ENCODE measurements at places on chromosomes 5 and 9.
A peak's percentile ranks its signal among the peaks of the same experiment; 100 is the strongest.

DNA sequence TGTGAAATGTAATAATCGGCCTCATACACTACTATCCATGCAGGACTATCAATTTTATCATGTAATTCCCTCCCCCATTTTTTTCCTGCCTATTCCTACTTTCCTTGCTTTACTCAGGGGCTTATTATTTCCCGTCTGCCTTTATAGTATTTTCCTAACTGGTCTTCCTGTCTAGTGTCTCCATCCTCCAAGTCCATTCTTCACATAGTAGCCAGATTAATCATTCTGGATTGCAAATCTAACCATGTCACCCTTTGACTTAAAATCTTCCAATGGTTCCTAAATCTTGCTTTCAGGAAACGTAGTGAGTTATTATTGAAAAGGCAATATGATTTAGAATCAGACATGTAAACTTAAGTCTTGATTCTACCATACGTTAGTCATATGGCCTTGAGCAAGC, 307.4 kb upstream of the HAPLN1 start:
- DNase-seq, result no peak

DNA sequence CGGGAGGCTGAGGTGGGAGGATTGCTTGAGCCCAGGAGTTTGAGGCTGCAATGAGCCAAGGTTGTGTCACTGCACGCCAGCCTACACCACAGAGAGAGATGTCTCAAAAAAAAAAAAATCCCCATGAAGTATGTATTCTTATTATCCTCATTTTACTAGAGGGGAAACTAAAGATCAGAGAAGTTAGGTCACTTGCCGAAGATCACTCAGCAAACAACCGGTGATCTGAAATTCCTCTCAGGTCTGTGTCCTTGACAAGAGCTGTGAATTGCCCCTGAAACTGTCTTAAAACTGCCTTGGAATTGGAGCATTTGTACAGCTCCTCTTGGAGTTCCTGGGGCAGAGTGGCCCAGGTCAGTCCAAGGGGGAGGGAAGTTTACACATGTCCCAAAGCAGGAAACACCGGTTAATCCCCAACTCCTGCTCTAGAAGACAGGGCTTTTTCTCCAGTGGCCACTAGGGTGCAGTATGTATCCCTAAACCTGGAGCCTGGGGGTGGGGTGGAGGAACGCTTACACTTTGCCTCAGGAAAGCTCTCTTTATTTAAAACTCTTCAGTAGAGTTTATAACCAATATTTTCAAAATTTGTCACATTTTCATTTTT, 27.6 kb downstream of the AQP7 start:
- peak; percentile 70 for DNase-seq

GRCh38 chr5:76805821-76806505, 12.9 kb upstream of the F2RL1 start:
- no peak for DNase-seq

DNA sequence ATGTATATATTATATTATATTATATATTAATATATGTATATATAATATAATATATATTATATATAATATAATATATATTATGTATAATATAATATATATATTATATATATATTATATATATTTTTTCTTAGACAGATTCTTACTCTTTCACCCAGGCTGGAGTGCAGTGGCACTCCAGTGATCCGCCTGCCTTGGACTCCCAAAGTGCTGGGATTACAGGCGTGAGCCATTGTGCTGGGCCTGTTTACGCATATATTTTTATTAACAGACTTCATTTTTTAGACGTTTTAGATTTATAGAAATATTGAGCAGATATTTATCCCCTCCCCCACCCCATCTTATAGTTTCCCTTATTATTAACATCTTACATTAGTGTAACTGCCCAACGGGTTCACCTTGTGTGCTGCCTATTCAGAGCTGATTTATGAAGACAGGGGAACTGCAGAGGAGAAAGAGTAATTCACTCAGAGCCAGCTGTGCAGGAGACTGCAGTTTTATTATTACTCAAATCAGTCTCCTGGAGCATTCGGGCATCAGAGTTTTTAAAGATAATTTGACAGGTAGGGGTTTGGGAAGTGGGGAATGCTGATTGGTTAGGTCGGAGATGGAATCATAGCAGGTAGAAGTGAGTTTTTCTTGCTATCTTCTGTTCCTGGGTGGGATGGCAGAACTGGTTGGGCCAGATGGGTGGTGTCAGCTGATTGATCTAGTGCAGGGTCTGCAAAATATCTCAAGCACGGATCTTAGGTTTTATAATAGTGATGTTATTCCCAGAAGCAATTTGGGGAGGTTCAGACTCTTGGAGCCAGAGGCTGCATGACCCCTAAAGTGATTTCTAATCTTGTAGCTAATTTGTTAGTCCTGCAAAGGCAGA, 93.4 kb downstream of the UNC13B start:
- DNase-seq, result peak; percentile 9

- DNase-seq, result no peak
Observed at GRCh38 chr9:135289081-135289491, 190.5 kb upstream of the PPP1R26 start.

DNA sequence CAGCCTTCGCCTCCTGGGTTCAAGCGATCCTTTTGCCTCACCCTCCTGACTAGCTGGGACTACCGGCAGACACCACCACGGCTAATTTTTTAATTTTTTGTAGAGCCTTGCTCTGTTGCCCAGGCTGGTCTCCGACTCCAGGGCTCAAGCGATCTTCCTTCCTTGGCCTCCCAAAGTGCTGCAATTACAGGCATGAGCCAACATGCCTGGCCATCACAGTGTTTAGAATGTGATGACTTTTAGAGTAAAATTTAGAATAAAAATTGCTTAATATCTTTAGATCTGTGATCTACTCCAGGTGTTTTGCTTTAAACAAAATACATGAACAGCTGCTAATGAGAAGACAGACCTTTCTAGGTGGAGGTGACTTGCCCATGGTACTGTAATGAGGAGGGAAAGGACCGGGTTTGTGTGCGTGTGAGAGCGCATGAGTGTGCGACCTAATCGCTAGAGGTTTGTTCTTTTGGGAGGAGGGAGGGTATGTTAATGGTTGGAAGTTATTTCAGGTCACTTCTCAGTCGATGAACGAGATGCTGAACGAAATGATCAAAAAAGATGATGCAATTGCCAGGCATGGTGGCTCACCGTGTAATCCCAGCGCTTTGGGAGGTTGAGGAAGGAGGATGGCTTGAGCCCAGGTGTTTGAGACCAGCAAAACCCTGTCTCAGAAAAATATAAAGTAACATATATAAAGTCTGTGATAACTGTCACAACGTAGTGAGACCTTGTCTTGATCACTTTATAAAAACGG, 2.0 kb downstream of the CNOT6 start:
- DNase-seq, result no peak

GRCh38 chr5:69078921-69079540, 14.8 kb upstream of the SLC30A5 start:
- DNase-seq, result no peak

DNA sequence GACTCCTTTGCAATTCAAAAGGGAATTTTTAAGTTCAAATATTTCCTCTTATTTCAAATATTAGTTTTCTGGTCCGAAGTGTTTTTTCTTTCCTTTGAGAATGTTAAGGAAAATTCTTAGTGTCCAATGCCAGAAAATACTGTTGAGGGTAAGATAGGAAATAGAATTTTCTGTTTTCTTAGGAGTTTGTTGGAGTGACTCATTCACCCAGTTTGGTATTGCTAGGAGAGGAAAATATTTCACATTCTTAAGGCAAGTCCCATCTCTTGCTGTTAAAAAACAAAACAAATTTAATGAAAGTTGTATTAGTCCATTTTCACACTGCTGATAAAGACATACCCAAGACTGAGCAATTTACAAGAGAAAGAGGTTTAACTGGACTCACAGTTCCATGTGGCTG, 349.2 kb upstream of the ADAMTSL1 start:
- DNase-seq, result no peak

GRCh38 chr5:145911164-145911563, 25.2 kb upstream of the SH3RF2 start:
- DNase-seq, result no peak

DNA sequence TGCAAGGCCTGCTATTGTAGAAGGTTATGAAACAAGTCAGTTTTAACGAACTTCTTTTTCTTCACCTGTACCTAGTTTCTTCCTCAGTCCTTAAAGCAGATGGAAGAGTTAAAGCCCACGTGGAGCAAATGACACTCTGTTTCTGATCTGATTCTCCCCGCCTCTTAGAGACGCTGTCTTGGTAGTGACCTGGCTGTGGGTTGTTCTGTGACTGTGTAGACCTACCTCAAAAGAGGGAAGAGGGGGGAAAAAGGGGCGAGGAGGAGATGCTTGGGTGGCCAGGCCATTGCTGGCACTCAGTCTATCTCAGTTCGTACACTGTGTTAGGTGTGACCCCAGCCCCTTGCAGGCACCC, 610 bp downstream of the GFRA3 start:
- peak; percentile 15 for DNase-seq

All from SK-N-DZ (cell line).